ENCODE measurements at places on chromosomes 4 and X.

DNA sequence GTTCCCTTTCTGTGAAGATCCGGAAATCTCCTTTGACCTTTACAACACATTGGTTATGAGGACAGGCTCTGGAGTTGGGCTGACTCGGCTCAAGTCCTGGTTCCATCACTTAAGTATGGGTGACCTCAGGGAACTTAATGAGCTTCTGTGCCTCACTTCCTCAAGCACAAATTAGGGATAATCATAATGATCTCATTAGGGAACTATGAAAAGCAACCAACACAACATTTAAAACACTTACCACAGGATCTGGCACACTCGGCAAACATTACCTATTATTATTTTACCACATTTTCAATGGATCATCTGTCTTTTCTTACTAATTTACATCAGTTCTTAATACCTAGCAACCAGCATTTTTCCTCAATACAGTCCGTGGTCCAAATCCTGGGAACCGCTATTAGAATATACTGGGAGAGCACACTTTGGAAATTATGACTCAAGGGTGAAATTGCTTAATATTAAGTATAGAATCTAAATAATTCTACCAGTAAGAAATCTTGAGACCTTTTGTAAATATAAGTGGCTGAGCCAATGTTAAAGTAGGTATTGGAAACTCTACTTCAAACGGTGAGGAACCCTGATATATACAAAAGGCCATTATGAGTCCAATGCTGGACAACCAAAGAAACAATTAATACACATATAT is 19.6 kb downstream of the ADGRA3 start:
- DNase-seq, result no peak

DNA sequence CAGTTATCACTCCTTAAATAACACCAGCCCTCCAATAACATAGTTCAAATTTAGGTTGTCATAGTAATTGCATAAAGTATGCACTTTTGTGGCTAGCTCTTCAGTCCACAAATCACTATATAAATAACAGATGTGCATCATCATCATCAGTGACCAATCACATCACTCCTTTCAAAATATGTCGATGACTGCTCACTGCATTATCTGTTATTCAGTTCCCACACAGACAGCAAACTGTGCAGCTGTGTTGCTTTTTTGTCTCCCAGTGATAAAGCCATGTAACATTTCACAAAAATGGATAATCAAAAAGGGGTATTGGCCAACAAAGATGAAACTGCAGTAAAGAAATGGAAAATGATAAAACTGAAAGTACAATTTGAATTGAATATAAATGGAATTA is 205.4 kb downstream of the DCLK2 start:
- DNase-seq, result no peak

DNA sequence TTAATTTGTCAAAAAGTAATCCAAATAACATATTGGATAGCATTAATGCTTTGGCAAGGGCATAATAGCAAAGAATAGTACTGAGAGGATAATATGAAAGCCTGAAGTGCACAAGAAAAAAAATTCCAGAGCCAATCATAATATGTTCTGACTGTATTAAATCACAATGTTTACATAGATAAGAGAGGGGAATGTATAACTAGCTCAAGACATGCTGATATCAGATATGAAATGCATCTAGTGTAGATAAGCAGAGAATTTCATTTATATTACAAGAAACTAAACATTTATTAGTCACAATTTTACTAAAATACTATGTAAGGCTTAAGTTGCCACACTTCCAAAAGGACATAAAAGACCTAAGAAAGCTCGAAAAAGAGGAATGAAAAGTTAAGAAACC is 193.3 kb downstream of the BANK1 start:
- no peak for DNase-seq

GRCh38 chrX:55489314-55490009 is at the start of gene USP51:
USP51 (minus strand) TSS chrX:55489848; CDS start chrX:55488939, 909 bp downstream.
- DNase-seq, result peak; percentile 17

DNA sequence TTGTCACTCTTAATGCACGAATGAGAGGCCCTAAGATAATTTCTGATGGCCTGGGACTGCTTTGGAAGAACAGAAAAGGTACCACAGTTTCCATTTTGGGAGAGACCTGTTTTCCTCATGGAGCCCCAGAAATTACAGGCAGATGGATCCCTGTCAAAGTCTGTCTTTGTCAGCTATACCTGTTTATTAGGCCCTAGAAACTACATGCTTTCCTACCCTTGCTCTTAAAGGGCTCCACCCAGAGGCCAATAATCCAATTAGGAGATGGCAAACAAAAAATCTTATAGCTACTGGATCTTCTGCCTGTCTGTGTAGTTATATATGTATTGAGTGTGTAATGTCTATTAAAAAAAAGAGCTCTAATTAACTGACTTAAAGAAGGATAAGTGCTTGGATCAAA is 141.3 kb downstream of the NR3C2 start:
- DNase-seq, result no peak

GRCh38 chr4:175263537-175263936 is 345.4 kb downstream of the ADAM29 start:
- no peak for DNase-seq

Data from activated CD4-positive, alpha-beta T cell treated with anti-CD3 and anti-CD28 coated beads, Interleukin-2, amount 50 U/mL, for 1 hour (primary cell).